Adipocyte (in vitro differentiated cells): ENCODE measurements at places on chromosomes 5 and 9.

GRCh38 chr9:93136011-93136440 lies 2.0 kb upstream of the NINJ1 start:
- no peak for DNase-seq

GRCh38 chr5:102792705-102793104 lies 37.6 kb downstream of the PAM start:
- no peak for DNase-seq

DNA sequence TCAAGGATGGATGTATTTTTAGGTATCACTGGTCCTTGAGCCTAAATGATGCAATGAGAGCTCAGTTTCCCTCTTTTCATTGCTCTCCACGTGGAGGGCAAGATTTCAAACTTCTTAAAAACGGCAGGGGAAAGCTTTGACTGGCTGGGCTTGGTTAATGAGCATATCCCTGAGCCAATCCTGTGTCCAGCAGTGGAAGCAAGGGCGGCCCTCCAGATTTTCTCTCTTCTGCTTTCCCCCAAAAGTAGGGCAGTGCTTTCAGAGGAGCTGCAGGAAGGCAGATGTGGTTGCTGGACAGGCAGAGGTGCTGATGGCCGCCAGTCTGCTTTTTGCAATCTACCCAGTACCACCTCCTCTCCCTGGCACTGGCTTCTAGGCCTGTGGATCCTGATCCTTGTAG lies 30.0 kb upstream of the TBC1D2 start:
- no peak for DNase-seq

DNA sequence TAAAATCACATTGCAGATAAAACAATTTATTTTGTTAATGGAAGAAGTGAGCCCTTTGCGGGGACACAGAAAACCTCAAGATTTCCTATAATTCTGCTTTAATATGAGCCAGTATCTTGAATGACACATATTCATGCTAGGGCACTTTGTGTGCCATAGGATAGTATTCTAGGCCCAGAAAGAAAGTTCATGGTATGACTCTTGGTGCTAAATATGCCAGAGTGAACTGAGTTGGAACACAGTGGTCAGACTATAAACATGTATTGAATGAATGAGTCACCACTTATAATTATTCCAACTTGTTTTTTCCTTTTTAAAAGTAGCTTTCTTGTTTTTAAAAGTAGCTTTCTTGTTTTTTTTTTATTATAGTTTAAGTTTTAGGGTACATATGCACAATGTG lies 46.0 kb downstream of the ADAMTS19 start:
- peak; percentile 77 for DNase-seq

DNA sequence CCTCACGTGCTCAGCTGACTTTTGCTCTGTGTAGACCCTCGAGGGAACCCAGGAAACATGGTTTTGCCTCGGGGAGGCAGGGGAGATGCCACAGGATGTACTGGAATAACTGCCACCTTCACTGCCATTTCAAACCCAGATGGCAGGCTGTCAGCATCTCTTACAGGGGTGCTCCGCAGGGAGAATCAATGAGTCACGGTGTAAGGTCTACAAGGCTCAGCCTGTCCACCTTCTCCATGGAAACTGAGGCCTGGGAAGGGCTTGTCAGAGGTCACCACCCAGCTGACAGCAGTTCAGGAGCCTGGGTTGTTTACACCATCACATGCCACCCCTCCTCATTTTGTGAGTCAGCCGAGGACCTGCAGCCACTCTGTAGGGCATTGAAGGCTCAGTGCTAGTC lies 30.8 kb downstream of the DAB2IP start:
- no peak for DNase-seq

DNA sequence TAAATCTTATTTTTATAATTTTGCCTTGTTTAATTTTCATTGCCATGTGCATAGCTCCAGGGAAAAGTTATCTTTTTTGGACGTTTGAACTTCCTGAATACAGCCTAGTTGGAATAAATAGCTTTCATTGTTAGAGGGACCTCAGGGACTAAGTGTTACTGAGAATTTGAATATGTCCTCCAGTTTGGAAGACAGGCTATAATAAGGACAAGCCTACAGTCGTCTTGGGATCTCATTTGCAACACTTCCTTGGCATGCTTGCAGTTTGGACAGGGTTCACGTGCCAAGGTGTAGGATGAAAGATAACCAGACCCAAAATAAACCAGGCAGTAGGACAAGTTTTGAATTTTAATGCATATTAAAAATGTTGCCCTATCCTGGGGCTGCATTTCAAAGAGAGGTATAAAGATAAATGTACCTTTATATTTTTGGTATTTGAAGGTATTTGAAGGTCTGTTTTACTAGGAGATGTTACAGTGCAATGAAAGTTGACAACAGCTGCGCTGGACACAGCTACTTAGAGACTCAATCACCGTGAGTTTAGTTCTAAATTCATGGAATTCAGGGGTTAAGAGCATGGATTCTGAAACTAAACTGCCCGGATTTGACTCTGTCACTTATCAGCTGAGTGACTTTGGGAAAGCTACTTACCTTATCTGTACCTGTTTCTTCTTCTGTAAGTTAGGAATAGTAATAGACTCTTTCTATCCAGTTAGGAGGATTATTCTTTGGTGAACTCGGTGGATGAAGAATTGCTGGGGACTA lies 134.1 kb downstream of the ACTBL2 start:
- DNase-seq = no peak

DNA sequence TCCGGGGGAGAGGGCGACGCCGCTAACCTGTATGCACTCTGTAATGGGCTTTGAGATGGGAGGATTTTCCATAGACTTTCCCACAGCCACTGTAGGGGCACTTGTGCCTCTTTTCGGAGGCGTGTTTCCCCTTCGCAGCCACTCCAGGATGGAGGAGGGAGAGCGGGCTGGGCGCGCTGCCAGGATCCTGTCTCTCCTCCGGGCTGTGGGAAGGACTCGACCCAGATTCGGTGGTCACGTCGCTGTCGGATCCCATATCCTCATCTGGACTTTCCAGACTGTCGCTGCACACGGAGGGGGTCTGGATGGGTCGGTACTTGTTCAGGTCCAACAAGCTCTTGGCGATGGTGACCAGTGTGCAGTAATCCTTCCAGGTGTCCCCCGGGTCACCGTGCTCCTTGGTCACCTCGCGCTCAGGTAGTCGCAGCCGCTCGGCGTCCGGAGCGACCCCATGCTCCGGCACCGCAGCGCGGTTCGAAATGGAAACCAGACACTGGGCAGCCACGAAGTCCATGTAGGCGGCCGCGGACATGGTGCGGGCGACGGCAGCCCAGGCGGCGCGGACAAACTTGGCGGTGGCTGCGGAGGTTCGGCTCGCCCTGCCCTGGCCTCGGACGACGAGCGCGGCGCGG lies 1.5 kb downstream of the KLF9 start:
- peak; percentile 75 for DNase-seq

DNA sequence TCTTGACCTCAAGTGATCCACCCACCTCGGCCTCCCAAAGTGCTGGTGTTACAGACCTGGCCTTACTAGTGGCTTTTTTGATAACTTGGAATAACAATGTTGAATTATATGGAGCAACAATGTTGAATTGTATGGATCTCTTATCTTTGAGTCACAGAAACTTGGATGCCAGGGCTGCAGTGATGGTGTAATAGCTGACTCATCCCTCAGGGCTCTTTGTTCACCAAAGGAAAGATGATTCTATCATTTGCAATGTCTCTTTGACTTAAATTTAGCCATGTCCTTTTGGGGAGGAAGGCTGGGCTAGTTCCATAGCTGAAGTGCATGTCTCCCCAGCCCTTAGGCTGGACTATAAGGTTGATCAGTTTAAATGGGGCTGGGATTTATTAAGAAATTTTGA lies 172.3 kb downstream of the PDZD2 start:
- DNase-seq = peak; percentile 90

DNA sequence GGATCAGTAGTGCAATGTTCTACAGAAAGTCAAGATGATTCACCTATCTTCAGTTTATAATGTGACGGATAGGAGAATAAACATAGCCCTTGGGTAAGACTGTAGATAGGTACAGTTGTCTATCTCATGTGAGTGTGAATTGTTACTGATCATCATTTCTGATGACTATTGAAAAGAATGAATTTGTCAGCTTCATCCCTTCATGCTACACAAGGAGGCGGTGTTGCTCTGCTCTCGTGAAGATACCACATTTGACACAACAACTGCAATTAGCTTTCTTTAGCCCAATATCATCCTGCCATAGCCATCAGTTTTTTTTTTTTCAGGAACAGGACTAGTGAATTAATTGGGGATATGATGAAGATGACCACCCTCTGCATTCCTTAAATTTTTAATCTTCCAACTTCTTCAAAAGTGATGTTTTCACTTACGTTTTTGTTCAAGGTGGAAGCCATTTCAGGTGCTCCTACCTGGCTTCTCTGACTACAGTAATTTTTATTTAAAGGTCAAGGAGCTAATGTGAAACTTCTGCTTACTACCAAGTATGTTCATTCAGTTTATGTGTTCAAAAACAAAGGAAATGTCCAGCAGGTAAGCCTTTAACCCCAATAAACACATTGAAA lies 152.9 kb upstream of the MOCS2 start:
- DNase-seq = peak; percentile 72

DNA sequence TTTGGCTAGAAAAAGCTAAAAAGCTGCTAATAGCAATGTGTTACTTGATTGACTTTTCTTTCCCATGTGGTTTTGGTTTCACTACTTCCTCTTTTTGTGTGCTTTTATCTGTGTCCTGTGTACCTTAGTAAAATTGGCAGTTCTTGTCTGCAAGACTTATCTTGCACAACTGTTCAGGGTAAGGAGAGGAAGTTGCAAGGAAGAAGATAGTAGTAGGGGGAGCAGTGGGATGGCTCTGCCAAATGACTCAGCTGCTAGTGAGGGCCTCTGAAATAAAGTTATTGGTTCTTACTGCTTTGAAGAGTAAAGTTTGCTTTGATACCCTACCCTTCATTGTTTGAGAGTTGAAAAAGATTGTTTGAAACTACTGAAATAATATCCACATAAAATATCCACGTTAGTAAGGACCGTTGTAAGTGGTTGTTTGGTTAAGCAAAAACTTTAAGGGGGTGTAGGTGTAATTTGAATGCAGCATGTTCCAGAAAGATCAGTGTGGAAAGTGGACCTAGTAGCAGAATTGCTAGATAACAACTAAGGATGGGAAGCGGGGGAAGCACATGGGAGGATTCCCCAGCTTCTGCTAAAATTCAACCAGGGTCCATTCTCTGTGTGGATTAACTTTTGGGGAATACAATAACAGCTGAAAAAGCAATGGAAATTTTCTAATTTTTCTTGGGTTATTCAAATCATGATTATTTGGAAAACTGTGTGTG lies 123.5 kb downstream of the SCAMP1 start:
- peak; percentile 29 for DNase-seq

GRCh38 chr5:123809594-123810221 lies 297.7 kb downstream of the CSNK1G3 start:
- DNase-seq = no peak
